ENCODE measurements at places on chromosomes 12 and 14. TPM values are rescaled to one million over a fixed set of nuclear protein-coding genes. Genes with fewer than 3 reads are reported as not detected.

DNA sequence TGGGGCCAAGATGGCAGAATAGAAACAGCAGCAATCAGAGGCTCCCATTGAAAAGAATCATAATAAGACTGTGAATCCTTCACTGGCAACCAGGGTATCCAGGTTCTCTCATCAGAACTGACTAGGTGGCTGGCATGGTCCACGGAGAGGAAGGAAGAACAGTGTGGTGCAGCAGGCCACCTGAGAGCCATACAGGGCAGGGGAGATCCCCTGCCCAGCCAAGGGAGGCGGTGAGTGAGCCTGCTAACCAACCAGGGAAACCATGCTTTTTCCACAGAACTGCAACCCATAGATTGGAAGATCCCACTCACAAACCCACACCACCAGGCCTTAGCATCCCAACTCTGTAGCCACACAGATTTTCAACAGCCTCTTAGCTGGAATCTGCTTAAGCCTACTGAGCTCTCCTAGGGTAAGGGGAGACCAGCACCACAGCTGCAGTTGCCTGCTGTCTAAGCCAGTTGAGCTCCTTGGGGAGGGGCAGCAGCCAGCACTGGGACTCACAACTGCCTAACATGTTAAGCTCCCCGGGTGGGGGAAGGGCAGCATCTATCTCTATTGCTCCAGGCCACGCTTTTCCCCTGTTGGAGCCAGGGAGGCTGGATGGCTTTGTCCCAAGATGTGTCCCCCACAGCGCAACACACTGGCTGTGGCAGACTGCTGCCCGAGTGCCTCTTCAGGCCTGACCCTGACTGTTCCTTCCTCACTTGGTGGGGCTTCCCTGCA is 342.6 kb upstream of the CCDC196 start:
- DNase-seq: no peak

- DNase-seq: no peak
Observed at GRCh38 chr12:1457901-1458300, 136.5 kb downstream of the FBXL14 start.

GRCh38 chr14:29085546-29085945 is 319.0 kb downstream of the FOXG1 start:
- DNase-seq: no peak

Gene DHRS7
- total RNA-seq: 41.7 TPM

Gene IAPP
- total RNA-seq: not detected

DNA sequence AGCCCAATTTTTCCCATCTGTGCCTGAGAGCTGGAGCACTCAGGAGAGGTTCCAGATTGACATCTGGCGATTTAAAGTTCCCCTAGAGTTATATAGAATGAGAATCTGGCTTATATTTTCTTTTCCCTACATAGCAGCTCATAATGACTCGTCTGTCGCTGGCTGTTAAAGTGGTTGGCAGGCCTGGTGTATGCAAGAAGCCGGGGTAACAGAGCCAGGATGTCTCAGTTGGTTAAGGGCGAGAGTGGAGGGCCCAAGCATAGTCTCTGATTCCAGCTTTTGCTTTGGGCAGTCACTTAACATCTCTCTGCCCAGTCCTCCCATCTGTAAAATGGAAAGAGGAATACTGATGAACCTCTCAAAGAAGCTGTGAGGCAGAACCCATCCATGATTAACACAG is 751.6 kb downstream of the NOVA1 start:
- DNase-seq: no peak

DNA sequence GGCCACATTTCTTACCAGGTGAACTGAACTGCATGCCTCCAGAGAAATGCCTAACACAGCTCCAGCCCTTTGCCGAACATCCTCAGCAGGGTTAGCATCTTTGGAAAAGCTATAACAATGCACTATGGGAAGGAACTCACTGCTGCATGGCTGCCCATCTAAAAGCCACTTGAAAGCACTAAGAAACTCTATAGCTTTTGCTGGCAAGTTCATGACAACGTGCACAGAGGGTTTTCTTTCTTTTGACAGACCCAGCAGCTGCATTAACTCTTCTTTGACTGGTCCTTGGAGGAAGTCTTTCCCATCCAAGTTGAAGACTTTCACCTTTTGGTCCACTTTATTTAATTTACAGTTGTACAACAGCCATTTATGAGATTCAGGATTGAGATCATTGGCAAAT is 5.3 kb downstream of the TRMT5 start:
- no peak for DNase-seq
